ENCODE measurements at places on chromosomes 5 and 9.

GRCh38 chr9:95082401-95083084, 235.0 kb downstream of the FANCC start:
- DNase-seq, result no peak

- no peak for DNase-seq
These were observed 198.5 kb upstream of the TARS1 start for GRCh38 chr5:33242277-33242676.

DNA sequence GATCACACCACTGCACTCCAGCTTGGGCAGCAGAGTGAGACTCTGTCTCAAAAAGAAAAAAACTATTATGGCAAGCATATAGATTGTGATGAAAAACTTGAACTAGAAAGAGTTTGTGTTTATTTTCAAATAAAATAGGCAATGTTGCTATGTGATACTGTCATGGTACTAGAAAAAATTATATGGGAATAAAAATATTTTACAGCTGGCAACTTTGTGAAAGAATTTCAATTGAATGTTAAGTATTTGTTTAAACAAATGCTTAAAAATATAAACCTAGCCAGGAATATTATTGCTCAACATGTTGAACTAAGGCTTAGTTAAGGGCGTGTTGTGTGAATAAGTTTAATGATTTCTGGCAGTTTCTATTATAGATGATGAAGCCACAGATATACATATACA, 31.7 kb downstream of the HSDL2 start:
- no peak for DNase-seq

GRCh38 chr5:43042626-43043399, 2.7 kb upstream of the ANXA2R start:
- no peak for DNase-seq

DNA sequence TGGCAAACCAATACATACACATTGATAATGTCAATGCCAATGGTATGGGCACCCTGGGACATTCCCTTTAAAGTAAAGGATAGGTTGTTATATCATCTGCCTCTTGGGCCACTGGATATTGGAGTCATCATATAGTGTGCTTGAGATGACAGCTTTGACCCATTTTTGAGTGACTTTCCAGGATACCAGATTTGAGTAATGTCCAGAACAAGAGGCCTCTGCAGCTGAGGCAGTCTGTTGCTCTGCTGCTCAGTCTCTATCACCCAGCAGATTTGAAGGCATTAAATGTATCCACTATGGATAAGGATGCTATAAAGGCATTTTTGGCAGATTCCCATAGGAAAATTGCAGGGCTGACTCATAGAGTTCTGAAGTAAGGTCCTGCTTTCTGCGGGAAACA, 525.6 kb upstream of the SEMA6A start:
- DNase-seq, result no peak

DNA sequence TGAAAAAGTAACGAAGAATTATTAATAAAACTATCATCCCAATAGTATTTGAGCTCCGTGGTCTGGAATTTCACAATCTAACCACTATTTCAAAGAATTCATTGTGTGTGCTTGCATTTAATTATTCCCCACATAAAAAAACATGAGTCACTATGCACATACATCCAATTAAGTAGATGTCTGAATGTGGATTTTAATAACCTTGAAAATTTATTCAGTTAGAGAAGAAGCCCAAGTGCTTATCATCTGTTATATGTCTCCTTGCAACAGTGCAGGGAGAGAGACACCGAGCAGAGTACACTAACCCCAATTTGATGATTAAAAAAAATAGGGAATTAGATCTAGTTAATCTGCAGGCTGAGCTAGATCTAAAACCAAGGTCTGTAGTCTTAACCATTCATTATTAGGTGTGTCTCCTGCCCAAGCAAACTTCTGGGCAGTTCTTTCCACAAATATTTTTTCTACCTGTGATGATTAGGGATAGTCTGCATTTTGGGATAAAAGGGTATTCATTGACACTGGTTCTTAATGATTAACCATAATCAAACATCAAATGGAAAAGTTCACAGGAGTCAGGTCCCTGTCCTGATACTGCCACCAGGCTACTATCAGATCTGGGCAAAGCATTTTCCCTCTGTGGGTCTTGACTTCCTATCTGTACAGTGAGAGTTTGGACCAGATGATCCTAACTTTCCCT, 164.2 kb downstream of the GRIA1 start:
- DNase-seq, result peak; percentile 67

- no peak for DNase-seq
These were observed 10.3 kb downstream of the CDC37L1 start for GRCh38 chr9:4689687-4690104.

DNA sequence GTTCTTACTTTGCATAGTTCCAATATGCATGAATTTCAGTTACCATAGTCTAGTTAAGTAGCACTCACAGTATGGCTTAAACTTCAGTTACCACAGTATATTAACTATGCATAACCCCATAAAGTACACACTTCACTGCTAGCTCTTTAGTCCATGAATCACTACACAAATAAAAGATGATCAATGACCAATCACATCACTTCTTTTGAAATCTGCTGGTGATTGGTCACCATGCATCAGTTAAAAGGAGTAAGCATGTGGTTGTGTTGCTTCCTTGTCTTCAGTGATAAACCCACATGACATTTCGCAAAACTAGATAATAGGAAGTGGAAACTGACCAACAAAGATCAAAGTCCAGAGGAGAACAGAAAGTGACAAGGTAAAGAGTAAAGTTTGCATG, 79.0 kb downstream of the TAF11L14 start:
- no peak for DNase-seq

DNA sequence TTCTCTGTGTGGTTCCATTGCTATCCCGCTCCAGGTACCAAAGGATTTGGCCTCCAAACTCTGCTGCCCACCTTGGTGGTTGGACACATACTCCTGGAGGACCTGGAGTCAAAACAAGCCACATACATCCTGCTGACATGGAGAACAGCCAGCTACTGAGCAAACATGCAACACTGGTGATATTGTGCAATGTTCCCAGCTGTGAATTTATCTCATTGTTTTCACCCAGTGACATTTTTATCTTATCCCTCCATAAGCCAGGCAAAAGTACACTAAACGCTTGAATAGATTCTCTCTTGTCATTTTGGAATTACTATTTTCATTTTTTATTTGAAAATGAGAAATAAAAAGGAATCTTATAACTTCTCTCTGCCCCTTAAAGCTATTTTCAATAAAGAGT, 11.1 kb upstream of the CTSL start:
- no peak for DNase-seq

DNA sequence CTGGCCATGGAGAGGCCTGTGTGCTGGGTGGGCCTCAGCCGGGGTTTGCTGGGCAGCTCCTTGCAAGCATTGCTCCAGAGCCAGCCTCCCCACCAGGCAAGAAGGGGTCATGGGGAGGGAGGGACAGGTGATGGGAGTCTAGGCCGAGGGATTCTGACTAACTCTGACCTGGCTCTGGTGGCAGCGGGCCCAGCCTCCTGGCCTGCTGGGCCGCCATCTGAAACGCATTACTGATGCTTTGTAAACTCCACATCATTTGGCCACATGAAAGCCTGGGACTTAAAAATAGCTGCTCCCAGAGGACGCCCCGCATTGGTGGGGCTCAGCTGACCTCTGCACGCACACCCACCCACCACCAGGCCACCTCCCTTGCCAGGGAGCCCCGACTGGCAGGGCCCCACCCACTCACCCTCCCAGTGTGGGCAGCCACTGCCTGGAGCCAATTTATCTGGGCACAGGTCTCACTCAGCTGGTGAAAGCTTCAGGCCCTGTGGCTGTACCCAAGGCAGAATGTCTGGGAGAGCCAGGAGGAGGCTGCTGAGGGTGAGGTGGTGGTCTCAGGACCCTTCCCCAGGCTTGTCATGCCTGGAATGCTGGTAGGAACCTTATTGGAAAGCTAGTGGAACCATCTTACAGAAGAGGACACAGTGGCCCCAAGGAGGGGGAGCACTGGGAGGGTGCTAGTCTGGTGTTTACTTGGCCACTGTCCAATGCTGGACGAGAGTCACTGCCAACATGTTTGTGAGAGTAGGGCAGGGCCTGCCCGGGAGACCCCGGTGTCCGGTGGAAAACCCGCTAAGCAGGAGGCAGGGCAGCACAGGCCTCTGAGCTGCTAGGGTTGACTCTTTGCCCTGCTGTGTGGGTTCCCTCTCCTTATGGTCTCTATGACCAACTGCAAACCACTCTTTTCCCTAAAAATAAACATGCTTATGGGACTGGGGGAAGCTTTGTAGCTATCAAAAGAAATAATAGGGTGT, 10.8 kb downstream of the TCF7 start:
- peak; percentile 42 for DNase-seq

- DNase-seq, result no peak
These were observed 82.4 kb downstream of the ZNF354C start for GRCh38 chr5:179142434-179143198.

DNA sequence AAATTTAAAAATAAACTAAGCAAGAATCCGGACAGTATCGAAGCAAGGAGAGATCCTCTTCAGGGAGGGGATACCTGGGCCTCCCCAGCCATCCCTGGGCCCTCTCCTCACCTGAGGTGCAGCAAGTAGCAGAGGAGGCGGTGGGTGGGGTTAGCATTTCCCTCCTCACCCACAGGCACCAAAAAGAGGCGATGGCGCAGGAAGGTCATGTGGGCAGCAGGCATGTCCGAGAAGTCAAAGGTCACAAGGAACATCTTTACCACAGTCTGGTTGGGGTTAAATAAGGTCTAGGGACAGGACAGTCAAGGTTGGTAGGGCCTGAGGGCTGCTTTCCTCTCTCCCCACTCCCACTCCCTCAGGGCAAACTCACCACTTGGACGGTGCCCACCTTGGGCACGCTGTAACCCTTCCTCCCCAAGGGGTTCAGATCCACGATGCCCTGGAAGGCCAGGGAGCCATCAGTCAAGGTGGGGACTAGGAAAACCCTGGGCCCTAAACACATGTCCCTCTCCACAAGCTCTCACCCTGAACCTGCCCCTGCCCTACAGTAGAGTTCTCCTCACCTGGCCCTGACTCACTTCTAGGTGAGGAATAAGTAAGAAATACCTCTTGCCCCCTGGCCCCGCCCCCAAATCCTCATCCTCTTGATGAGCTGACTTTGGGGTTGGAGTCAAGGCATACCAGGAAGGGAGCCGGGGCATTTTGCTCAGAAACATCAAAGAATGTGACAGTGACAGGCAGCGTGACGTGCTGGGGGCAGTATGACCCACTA, 2.8 kb upstream of the STOML2 start:
- DNase-seq, result no peak

DNA sequence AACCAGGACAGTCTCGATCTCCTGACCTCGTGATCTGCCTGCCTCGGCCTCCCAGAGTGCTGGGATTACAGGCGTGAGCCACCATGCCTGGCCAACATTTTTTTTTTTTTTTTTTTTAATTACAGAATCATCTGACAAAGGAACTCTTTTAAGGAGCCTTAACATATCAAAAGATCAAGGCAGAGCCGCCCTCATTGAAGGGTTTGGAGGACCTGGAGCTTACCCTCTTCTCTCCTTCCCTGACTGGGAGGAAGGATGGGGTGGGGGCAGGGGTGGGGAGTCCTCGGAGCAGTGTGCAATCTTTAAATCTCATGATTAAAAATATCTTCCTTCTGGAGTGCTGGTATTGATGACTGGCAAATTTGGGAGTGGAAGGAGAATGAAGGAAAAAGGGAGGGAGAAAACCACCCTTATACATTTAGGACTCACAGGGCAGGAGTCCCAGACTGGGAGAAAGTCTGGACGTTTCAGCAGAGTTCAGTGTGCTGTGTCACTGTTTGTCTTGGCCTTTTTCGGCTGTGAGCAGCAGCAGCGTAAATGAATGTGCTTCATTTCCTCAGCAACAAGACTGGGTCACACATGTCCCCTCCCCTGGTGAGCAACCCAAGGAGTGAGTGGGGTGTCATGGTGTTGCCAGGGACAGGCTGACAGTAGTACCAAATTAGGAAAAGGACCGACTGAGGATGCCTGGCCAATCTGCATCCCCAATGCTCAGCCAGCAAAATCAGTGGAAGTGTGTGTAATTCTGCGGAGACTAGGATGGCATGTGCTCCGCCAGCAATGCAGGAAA, 115.3 kb upstream of the BNC2 start:
- no peak for DNase-seq

GRCh38 chr5:167555565-167556166, 735.8 kb upstream of the WWC1 start:
- DNase-seq, result peak; percentile 23

DNA sequence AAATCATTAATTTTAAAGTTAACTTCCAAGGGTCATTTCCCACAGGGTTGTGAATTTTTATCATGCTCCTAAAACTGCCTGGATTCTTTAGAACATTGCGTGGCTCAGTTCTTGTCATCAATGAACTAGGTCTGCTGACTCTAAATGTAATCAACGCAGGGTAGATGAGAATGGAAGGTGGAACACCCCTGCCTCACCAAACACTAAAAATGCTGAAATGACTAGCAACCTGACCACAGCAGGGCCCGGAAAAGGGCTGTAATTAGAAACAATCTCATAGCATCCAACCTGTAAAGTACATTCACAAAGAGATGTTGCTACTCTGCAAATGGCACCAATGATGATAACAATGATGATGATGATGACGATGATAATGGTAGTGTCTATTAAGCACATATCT, 356.9 kb downstream of the DEPDC1B start:
- no peak for DNase-seq

- peak; percentile 69 for DNase-seq
These were observed 43.6 kb upstream of the TNFSF15 start for GRCh38 chr9:114849450-114849849.

GRCh38 chr5:179833056-179833708, 12.5 kb downstream of the SQSTM1 start:
- no peak for DNase-seq

- no peak for DNase-seq
These were observed 154.6 kb downstream of the PIK3R1 start for GRCh38 chr5:68370196-68370595.

- no peak for DNase-seq
These were observed 47.4 kb upstream of the CLPTM1L start for GRCh38 chr5:1392261-1392660.

DNA sequence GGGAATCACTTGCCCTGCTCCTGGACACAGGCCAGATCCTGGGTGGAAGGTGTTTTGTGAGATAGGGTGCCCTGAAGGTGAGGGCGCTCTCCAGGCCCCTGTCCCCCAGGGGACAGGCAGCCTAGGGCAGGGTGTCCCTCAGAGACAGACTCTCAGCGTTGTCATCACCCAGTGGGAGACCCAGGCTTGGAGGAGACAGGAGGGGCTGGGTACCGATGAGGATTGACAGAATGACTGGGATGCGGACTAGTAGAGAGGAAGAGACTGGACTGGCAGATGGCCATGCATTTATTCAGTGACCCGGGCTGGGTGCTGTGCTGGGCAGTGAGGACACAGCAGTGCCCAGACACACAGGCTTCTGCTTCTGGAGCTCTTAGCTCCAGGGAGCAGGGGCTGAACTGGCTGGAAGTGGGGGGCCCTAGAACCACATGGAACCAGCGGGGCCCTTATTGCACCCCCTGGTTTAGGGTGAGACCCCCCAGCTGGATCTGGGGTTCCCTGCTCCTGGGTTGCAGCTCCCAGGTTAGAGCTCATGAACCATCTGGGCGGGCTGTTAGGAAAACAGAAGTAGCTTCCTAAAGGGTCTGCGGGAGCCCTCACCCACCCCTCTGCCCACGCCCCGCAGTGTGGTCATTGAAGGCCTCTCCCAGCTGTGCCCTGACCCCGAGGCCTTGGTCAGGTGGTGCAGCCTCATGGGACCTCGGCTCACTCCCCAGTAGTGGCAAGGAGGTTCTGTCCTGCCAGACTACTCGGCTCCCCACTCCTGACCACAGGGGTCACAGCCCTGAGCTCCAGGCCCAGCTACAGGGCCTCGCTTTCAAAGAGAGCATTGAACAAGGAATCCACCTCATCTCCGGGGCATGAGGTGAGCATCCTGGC, 116.7 kb upstream of the LMX1B start:
- no peak for DNase-seq
